Kidney (tissue), 22 donors: ENCODE measurements at places on chromosomes 6 and 20. TPM values are rescaled to one million over a fixed set of nuclear protein-coding genes. Genes with fewer than 3 reads are reported as not detected.

Gene TGM2
- total RNA-seq = 611 TPM

DNA sequence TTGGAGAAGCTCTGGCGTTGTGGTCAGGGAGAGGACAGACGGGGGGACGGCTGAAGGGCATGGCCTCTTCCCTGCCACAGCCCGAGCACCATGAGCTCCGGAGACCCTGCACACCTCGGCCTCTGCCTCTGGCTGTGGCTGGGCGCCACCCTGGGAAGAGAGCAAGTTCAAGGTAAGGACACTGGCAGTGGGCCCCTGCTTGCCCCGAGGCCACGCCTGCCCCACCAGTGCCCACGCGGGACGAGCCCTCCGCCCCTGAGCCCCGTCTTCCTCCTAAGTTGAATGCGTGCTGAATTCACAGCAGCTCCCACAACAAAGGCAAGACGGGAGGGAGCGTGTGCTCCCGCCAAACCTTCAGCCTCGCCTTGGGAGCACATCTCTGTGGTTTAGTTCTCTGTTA, 2.0 kb downstream of the COL20A1 start:
- DNase-seq = no peak
- no peak overlapping the region for H3K27ac ChIP-seq
- no peaks in the 10 kb centered on the region for H3K36me3 ChIP-seq
- no peaks in the 10 kb centered on the region for H3K4me1 ChIP-seq

Gene EPPIN
- not detected for total RNA-seq

DNA sequence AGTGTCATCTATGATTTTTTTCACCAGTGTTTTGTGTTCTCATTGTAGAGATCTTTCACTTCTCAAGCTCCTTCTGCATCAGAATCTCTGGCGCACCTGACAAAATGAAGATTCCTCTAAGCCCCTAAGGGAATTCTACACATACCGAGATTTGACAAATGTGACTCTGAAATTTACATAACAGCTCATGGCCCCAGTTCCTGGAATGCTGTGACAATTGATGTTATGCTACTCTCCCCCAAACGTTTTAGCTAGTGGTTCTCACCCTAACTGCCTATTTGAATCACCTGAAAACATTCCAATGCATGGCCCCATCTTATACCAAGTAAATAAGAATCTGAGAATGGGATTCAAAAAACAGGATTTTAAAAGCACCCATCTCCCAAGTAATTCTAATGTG, 162.1 kb upstream of the FKBP1C start:
- no peak overlapping the region for H3K27ac ChIP-seq
- no peak for DNase-seq
- H3K4me1 ChIP-seq = no peaks in the 10 kb centered on the region

DNA sequence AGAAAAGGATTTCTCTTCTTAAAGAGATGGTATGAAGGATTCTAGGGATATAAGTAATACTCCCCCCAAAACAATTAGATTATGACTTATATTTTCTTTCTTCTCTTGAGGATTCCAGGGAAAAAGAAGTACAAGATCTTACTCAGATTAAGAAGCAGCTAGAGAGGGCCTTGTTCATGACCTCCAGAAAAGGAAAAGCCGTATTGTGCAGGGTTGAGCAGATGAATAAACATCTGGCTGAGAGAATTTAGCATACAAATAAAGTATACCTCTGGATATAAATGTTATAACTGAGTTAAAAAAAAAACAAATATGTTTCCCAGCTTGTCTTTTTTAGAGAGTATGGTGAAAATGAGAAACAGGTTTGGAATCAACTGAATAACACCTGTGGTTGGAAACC, 11.3 kb downstream of the MYO6 start:
- DNase-seq = no peak
- no peaks in the 10 kb centered on the region for H3K36me3 ChIP-seq
- H3K4me1 ChIP-seq = no peaks in the 10 kb centered on the region

- no peaks in the 10 kb centered on the region for H3K27me3 ChIP-seq
- no peak overlapping the region for H3K27ac ChIP-seq
- no peaks in the 10 kb centered on the region for H3K36me3 ChIP-seq
Measured at GRCh38 chr6:80886475-80886874, 780.0 kb downstream of the BCKDHB start.
